Right lung (tissue), 10 donors: ENCODE measurements at places on chromosomes 1 and 21. TPM values are rescaled to one million over a fixed set of nuclear protein-coding genes. Genes with fewer than 3 reads are reported as not detected.

The ARHGEF10L gene
- polyA plus RNA-seq, result 18.7 TPM

The RNU5D-1 gene
- polyA plus RNA-seq, result 4.3 TPM

The CD1E gene
- polyA plus RNA-seq, result not detected

The C1orf52 gene
- 53.2 TPM for polyA plus RNA-seq

The TP73 gene
- polyA plus RNA-seq, result 2.1 TPM

The HRNR gene
- 0.04 TPM for polyA plus RNA-seq

The PIP5K1A gene
- 62.2 TPM for polyA plus RNA-seq

The RYR2 gene
- 6.8 TPM for polyA plus RNA-seq

The KRTAP13-2 gene
- not detected for polyA plus RNA-seq

- no peak for DNase-seq
Measured at GRCh38 chr1:43366601-43367025, 1.2 kb downstream of the ELOVL1 start.

DNA sequence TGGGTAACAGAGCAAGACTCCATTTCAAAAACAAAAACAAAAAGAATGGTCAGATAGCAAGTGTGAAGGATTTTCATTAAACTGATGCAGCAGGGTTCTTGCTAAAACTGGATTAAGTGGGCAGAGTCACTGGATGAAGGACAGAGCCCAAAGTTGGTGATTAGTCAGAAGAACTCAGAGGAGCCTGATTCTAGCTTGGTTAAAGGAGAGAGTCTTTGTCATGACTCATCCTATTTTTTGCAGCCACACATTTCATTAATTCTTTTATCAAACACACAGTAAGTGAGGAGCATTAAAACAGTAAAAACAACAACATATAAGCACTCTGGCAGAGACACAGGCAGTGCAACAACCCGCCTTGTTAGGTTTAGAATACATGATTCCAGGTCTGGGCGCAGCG is 56.0 kb upstream of the EDARADD start:
- DNase-seq, result no peak

DNA sequence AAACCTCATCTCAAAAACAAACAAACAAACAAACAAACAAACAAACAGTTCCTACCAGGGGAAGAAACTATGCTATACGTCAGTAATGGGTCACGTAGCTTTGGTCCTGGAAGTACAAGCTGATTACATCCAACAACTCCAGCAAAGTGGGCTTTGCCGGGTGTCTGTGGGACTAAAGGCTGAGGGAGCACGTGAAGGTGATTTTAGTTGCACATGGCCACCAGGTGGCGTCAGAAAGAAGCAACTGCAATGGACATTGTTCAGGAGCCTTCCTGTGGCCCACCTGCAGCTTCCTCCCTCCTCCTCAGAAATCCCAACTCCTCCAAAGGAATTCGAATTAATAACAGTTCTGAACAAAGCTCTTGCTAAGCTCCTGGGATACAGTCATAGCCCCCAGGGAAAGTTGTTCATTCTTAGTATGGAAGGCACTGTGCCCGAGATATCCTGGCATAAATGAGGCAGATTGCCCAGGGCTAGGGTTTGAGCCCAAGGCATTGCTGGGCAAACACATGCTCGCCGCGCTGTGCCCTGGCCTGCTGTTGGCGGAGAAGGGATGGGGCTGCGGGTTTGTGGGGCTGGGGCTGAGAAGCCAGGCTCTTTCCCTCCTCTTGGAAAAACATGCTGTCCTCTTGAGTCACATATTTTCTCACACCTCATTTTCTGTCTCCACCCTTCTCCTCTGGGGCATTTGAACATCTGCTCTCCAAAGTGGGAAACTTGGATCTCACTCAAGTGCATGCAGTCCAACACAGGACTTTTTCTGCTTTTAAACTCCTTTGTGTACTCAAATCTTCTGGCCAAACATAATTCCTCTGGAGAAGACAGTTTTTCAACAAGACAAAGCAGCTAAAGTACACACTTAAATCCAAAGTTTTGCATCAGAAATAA is 28.6 kb downstream of the AKNAD1 start:
- DNase-seq, result peak; percentile 80

- DNase-seq, result no peak
Measured at GRCh38 chr1:228065543-228066347, 16.8 kb upstream of the ARF1 start.

- no peak for DNase-seq
Measured at GRCh38 chr21:35005560-35006224, 43.4 kb downstream of the RUNX1 start.

GRCh38 chr21:28068455-28069358 is 924.0 kb downstream of the LTN1 start:
- DNase-seq, result no peak

GRCh38 chr1:56849750-56850149 is 4.8 kb upstream of the C8A start:
- DNase-seq, result no peak

DNA sequence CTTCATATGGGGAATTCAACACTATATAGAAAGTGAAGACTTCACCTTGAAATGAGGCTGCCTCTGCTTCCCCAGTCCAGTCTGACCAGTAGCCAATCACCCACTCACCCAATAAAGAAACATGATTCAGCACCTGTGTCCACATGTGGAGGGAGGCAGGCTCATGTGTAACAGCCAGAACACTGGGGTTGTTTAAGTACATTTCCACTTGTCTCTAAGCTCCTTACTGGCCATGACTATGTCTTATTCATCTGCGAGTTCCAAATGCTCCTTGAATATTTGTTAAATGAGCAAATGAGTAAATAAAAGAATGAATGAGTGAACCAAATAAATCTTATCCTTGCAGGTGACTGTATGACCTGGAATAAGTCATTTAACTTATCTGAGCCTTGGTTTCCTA is 100.1 kb downstream of the BRINP2 start:
- no peak for DNase-seq

- no peak for DNase-seq
Measured at GRCh38 chr1:73511038-73511437, 686.9 kb downstream of the LRRIQ3 start.

GRCh38 chr1:151513626-151514121 is 2.5 kb downstream of the CGN start:
- peak; percentile 50 for DNase-seq

DNA sequence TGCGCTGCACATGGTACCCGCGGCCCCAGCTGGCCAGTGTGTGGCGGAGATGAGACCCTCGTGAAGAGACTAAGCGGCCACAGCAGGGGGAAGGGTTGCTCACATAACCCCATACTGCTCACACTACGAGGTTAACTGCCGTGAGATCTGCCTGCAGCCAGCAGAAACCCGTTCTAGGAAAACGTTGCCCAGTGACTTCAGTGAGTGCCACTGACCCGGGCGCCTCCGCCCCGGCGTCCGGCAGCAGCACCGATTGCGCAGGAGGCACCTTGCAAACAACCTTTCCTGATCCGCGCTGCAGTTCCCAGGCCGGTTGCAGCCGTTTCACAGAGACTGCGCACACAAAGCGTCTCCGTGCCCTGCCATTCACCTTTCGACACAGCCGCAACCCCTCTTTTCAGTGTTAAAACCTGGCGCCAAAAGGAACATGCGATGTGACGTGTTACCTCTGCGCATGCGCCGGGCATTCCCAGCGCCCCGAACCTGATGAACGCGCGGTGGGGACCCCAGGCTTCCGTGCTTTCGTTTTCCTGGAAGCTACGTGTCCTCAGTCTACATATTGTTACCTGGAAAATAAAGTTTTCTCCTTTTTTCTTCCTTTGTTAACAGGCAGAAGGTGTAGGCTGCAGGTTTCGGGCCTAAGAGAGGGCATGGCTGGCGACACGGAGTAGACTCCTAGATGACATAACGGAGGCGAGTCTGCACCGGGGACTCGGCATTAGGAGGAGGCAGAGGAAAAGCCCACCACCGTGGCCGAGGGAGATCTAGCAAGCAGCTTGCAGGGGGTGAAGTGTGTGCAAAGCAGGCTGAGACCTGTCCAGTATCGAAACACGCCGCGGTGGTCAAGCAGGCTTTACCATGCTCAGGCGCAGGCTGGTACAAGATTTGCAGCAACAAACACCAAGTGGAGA is 8.9 kb downstream of the VPS26C start:
- DNase-seq, result peak; percentile 53

DNA sequence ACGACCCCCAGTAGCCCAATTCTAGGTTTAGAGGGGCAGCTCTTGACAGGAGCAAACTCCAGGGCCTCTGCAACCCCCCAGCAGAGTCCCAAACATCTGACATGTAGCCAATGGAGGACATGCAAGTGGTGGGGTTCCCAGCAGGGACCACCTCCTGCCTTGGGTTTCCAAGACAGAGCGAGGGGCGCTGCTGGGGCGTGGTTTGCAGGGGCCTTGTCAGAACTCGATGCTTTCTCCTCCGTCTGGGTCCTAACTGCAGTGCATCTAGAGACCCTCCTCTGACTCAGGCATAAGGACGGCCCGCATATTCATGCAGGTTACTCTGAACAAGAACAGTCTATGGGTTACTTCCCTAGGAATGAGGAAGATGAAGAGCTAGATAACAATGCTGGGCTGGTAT is 17.2 kb downstream of the EPHX1 start:
- no peak for DNase-seq

- no peak for DNase-seq
Measured at GRCh38 chr1:160410406-160411005, 10.1 kb downstream of the VANGL2 start.
